Stimulated activated CD4-positive, alpha-beta T cell treated with anti-CD3 and anti-CD28 coated beads, Interleukin-4, amount 100 ng/mL, for 1 hour (primary cell): ENCODE measurements at places on chromosomes 5 and 9.

DNA sequence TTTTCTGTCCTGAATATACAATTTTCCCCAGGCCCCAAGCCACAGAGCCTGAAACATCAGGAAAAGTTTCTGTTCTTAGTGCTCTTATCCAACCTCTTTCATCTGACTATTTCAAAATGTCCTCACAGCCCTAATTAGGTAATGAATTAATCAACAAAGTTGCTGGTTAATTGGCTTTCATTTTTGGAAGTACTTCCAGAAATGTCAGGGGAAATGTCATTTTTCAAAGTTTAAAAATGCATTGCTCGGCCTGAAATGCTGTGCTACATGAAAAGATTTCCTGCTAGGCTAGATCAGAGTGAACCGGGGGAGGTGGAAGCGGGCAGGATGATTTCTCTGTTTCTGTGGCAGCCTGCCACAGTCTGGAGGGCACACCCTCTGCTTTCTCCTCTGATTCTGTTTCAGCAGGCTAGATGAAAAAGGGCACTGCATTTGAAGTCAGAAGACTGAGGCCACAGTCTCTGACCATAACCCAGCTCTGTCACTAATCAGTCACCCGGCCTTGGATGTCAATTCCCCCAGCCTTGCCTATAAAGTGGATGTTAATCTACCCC, 55.9 kb upstream of the BARX1 start:
- no peak for DNase-seq

- DNase-seq, result no peak
These were observed 65.2 kb upstream of the UBAC1 start for GRCh38 chr9:136026266-136026942.

GRCh38 chr9:109708451-109708945, 71.5 kb upstream of the PALM2AKAP2 start:
- DNase-seq, result no peak

DNA sequence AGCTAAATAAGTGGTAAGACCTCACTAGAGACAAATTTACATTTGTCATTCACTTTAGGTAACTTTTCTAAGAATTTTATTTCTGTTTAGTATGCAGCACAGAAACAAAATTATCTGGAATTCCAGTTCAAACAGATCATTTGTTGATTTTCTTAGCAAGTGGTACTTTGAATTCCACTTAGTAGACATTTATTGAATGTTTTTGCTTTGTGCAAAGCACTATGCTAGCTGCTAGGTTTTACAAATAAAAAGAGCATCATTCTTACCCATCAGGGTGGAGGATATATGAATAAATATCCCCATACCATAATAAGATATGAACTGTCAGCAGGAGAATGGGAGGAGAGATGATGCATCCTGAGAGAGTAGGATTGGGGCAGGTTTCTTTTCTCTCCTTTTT, 35.4 kb downstream of the GNG10 start:
- DNase-seq, result no peak

DNA sequence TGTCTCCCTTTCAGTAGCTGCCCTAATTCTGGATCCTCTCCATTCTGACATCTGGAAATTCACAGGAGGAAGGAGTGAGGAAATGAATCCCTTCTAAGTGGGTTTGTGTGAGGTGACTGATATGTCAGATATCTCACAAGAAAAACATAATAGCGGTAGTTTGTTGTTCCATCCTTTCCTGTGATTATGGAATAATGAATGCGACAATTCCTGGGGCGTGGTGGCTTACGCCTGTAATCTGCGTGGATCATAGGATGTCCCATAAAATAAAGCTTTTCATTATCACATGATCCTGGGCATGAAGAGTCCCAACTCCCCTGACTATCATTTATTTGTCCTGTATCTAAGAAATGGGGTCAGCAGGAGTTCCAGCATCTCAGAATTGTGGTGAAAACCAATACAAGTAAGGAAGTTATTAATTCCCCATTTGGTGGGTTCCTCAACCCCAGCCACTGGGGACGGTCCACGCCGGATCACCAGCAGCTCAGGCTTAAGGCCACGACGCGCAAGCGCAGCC, 375 bp upstream of the C5orf24 start:
- no peak for DNase-seq

- DNase-seq, result no peak
These were observed 478.8 kb downstream of the CETN3 start for GRCh38 chr5:89930591-89931392.

DNA sequence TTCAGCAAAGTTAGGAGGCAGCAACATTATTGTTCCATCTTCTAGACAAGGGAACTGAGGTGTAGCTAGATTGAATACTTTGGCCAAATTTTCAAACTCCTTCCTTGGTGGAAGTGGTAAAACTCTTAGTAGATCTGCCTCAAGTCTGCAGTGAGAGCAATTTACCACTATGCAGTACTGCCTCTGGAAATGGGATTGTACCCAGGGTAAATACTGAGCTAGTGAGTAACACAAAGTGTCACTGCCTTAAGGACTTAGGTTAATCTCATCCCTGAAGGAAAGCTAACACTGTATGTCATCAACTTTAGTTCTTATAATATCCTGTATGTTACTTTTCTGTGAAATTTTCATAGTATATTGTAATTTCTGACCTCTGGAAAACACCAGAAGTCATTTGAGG, 13.9 kb downstream of the CDH10 start:
- no peak for DNase-seq

DNA sequence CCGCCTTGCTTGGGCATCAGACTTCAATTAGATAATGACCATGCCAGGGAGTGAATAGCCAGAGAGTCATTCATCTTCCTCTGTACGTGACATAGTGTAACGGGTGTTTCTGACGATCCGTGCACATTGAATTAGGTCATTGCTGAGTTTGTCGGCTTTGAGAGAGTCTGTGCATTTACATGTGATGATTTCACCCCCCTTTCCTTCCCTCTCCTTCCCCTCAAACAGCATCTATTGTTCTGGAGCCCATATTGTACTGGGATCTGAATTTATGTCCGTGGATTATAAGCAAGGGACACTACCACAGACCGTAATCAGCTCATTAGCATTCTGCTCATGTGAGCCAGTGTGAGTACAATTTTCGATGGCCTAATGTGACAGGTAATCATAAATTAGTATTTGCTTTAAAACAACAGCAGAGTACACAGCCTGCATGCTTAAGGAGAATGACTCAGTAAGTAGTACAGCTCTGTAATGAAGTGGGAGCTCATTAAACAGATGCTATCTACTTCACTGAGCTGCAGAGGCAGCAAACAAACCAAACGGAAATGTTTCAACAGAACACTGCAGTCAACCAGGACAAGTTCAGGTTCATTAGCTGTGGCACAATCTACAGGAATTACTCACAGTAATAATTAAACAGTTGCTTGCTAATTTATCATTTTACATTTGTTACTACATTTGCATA, 302.1 kb downstream of the CSNK1G3 start:
- no peak for DNase-seq

- no peak for DNase-seq
These were observed 355 bp downstream of the TLE4 start for GRCh38 chr9:79572032-79572607.

- DNase-seq, result no peak
These were observed 4.5 kb downstream of the EGR1 start for GRCh38 chr5:138469540-138470321.

GRCh38 chr9:132957805-132958204, 13.4 kb upstream of the TSC1 start:
- DNase-seq, result no peak

DNA sequence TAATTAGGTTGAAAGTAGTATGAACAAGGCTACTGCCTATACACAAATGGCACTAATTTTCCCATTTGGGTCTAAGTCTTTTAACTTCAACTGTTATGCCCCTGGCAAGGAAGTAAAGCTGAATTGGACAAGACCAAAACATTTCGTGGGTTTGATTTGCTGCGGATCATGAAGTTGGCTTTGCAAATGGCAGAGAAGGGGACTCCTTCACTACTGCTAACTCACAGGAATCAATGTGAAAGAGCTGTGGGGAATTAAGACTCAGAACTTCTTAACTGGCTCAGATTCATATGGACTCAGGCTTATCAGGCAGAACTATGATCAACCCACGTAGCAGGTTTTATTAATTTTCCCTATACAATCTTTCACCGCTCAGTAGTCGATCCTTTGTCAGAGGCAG, 73.8 kb upstream of the IFNE start:
- no peak for DNase-seq

DNA sequence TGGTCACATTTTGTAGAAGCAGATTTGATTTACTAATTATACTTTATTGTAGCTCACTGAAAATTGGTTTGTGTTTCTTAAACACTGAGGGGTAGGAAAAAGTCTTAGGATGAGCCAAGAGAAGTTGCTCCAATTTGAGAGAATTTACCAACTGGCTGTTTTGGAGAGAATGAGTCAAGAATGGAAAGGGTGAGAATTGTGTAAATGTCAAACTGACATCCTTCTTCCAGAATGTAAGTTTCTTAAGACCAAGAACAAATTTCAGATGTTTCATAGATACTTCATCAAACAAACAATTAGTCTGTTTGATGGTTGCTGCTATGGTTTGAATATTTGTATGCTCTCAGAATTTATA, 106.2 kb upstream of the TXNDC8 start:
- DNase-seq, result no peak

GRCh38 chr5:208449-209114, 9.4 kb downstream of the CCDC127 start:
- DNase-seq, result no peak

- DNase-seq, result no peak
These were observed 37.3 kb upstream of the TENT4A start for GRCh38 chr5:6675784-6676491.

GRCh38 chr9:23659346-23660006, 166.6 kb downstream of the ELAVL2 start:
- DNase-seq, result no peak

GRCh38 chr5:18216729-18217128, 582.5 kb downstream of the TAF11L14 start:
- no peak for DNase-seq

DNA sequence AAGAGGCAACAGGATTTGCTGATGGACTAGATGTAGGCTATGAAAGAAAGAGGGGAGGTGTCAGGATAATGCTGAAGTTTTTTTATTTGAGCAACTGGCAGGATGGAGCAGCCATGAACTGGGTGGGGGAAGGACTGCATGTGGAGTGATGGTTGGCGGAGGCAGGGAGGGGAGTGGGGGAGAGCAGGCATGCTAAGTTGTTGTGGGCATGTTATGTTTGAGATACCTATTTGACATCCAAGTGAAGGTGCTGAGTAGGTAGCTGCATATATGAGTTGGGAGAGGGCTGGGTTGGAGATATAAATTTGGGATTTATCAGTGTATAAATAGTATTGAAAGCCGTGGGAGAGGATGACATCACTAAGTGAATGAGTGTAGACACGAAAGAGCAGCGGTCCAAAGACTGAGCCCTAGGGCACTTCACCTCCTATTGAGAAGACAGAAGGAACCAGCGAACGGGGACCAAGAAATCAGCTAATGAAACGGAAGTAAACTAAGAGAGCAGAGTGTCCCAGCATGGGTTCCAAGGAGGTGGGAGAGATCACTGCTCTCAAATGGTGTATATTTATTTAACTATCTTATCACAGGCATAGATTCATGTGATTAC, 7.4 kb downstream of the BSPRY start:
- no peak for DNase-seq

DNA sequence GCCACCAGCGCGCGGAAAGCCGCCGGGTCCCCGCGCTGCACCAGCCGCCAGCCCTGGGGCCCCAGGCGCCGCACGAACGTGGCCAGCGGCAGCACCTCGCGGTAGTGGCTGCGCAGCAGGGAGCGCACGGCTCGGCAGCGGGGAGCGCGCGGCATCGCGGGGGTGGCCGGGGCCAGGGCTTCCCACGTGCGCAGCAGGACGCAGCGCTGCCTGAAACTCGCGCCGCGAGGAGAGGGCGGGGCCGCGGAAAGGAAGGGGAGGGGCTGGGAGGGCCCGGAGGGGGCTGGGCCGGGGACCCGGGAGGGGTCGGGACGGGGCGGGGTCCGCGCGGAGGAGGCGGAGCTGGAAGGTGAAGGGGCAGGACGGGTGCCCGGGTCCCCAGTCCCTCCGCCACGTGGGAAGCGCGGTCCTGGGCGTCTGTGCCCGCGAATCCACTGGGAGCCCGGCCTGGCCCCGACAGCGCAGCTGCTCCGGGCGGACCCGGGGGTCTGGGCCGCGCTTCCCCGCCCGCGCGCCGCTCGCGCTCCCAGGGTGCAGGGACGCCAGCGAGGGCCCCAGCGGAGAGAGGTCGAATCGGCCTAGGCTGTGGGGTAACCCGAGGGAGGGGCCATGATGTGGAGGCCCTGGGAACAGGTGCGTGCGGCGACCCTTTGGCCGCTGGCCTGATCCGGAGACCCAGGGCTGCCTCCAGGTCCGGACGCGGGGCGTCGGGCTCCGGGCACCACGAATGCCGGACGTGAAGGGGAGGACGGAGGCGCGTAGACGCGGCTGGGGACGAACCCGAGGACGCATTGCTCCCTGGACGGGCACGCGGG, at the start of gene TERT:
Gene TERT (minus strand): TSS at position 234 of the 815 bp plus-strand sequence. CDS start 79 bp downstream, at position 155.
- peak; percentile 89 for DNase-seq

DNA sequence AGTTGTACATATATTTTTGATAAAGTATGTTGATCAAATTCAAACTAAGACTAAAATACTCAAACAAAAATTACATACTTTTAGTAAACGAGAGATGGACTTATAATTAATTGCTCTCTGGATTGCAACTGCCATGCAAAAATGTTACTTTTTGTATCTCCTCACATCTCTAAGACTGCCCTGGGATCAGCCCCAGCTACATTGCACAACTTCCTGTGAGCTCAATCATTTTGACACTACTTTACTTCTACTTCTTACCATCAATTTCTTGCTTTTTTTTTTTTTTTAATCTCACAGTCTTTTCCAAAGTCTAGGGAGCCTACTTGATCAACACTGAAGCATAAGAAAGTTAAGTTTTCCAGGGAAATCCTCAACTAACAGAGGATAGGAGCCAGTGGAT, 506.0 kb upstream of the CDH10 start:
- no peak for DNase-seq

- DNase-seq, result no peak
These were observed 130.7 kb downstream of the TRIM32 start for GRCh38 chr9:116817762-116818161.

DNA sequence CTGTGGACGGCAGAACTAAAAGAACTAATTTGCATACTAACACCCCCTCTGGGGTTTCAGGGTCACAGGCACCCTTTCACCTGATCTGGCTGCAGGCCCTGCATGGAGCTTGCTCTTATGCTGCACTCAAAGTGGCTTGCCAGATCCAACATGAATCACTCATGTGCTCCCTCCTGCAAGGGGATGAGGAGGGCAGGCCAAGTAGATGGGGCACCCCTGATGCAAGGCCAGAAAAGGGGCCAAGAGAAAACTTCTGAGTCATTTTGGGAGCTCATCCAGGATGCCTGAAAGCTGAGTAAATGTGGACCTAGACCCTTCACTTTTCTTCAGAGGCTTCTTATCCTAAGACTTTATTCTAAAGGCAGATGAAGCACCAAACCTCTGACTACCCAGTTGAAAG, 558.5 kb upstream of the PTGER4 start:
- DNase-seq, result no peak

GRCh38 chr9:108035487-108035886, 545.9 kb upstream of the KLF4 start:
- DNase-seq, result no peak

- DNase-seq, result no peak
These were observed 126.5 kb downstream of the MAST4 start for GRCh38 chr5:66722686-66723085.

GRCh38 chr5:63170486-63170885, 591.9 kb downstream of the LRRC70 start:
- DNase-seq, result no peak

- DNase-seq, result no peak
These were observed at the start of gene PRDM12 for GRCh38 chr9:130664251-130665028. PRDM12 (plus strand) TSS chr9:130664594; CDS start chr9:130664654, 60 bp downstream.
